ENCODE measurements at places on chromosomes 11 and 22.

- no peak for DNase-seq
Measured at GRCh38 chr22:38414009-38414395, 41.0 kb downstream of the KCNJ4 start.

- no peak for DNase-seq
Measured at GRCh38 chr11:2441171-2441570, 3.1 kb downstream of the TRPM5 start.

DNA sequence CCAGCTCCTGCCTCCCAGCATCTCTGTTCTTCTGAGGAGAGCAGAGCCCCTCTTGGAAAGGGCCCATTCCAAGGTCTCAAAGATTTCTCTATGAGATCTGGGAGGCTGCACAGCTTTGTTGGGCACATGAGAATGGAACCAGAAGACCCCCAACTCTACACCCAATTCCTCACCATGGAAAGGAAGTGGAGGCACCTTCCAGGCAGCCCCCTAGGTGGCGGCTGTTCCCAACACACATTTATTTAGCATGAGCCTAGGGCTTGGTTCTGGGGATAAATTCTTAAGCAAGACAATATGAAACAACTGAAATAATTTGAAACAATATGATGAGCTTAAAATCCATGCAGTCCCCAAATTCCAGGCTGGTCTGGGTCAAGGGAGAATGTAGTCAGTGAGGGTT lies 100.4 kb downstream of the TIMP3 start:
- no peak for DNase-seq

DNA sequence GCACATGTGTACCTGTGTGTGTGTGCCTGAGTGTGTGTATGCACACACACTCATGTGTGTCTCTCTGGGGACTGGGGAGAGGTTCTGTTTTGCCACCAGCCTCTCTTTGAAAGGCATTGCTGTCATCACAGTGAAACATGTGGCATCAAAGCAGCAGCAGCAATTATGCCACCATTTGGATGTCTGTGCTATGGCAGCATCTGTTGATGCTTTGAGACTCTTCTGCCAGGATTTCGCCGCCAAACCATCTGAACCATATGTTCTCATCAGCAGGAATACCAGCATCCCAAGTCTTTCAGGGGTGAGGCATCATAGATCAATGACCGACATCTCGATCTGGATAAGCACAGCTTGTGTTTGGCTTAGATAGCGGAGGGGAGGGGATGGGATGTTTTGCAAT lies 168.6 kb downstream of the FAT3 start:
- DNase-seq: no peak

DNA sequence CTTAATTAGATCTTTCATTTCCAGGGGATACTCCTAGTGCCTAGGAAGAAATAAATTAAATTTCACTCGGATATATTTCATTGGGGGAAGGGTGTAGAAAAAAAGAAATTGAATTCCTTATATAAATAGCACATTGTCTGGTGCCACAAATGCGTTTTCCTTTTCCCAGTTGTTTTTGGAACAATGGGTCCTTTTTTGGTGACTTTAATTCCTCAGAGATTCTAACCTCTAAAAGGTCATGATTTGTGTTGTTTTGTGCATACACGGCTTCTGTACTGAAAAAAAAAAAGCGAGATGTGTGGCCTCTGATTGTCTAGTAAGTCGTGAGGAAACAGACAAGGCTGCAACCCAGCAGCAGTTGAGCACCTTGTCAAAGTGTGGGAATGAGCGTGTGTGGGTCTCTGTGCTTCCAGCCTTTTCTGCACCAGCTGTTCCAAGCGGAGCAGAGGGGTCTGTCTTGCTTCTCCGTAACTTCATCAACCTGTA lies 64.5 kb upstream of the CRTAM start:
- no peak for DNase-seq

DNA sequence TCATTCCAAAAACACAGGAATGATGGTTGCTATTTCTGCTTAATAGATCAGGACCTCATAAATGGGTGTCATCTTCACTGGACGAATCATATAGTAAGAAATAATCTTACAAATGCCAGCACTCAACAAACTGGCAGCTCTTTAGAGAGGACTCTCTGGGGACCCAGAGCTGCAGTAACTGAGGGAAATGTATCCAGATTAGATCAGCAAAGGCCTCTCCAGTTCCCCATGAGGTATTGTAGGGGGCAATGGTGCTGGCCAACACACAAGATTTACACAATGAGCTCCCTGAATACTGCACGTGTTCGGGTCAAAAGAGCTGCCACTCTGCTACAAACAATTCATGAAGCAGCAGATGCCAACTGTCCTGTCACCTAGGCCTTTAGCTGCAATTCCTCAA lies 110.2 kb downstream of the RBFOX2 start:
- no peak for DNase-seq

DNA sequence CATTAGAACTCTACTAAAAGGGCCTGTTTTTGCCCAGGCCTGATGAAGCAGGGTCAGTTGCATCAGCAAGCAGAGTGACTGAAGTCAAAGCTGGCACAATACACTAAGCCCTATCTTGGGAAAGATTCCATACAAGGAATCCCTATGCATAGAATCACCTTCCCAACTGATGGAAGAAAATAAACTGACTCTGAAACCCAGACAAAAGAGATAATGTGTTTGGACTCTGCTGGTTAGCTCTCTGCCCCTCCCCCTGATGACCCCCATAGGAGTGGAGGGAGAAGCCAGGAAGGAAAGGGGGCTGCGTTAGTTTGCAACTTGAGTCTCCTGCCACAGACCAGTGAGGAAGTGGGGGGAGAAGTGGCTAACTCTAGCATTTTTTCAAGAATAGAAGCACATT lies 32.9 kb downstream of the GALNT18 start:
- DNase-seq: no peak

DNA sequence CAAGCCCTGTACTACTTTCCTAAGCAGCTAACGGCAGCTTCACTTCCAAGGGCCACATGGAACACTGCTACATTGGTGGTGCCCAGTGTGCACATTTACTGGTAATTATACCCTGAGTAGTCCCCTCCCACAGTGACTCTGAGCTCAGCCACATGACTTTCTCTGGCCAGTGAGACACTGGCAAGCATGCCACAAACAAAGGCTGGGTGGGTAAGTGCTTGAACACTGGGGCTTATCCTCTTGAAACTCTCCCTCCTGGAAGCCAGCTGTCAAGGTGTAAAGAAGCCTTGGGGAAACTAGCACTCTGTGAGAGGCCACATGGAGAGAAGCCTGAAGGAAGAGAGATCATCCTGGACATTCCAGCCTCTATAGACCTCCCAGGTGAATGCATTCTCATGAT lies 54.4 kb upstream of the DRD2 start:
- no peak for DNase-seq

DNA sequence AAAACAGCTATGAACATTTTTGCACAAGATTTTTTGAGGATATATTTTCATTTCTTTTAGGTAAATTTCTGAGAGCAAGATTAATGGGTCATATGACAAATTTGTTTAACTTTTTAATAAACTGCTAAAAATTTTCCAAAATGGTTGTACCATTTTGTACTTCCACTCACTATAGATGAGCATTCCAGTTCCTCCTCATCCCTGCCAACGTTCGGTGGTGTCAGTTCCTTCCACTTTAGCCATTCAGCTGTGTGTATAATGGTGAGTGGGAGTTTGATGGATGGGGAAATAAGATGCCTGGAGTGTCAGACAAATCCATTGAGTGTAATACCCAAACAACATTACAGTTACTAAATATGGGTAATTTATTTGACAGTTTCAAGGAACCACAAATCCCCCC lies 49.7 kb downstream of the MIAT start:
- no peak for DNase-seq

- DNase-seq: no peak
Measured at GRCh38 chr11:124460459-124460858, 15.0 kb upstream of the OR8B8 start.

- no peak for DNase-seq
Measured at GRCh38 chr11:122112470-122113365, 3.3 kb downstream of the BLID start.

DNA sequence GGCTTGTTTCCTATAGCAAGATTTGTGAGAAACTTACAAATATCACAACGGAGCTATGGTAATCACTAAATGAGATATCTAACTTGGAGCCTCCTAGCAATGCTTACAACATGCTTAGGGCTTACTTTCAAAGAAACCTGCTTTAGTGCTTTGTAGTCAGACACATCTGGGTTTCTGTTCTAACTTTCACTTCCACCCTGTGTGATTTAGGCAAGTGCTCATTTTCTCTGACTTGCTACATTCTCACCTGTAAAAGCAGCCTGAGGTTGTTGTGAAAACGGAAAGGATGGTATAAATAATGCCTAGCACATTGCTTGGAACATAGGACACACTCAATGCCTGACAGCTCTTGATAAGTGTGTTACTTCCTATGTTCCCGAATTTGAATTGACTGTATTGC lies 45.6 kb downstream of the LRRC4C start:
- no peak for DNase-seq

GRCh38 chr11:12318791-12319438 lies 58.5 kb upstream of the PARVA start:
- DNase-seq: no peak

GRCh38 chr11:117928446-117929141 lies 608 bp downstream of the TMPRSS13 start:
- no peak for DNase-seq
